Omental fat pad (tissue), 4 donors: ENCODE measurements at places on chromosomes 1 and 21.

- no peak for DNase-seq
Measured at GRCh38 chr1:103514920-103515503, 10.5 kb upstream of the RNPC3 start.

DNA sequence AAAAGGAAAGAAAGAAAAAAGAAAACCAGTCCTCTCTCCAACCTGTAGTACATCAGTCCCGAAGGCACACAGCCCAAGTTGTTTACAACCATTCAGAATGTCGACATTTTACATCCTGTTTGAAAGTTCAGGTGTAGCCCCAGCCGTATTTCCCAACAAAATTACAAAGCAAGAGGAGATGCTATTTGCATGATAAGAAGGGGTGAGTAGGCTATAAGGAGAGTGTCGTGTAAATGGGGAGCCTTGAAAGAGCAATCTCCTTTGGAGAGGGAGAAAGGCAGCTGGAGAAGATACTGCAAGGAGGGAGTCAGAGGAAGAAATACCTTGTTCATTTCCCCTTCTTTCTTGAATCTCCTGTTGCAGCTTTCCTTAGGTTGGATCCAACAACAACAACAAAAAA lies 35.5 kb upstream of the DENND1B start:
- DNase-seq: no peak

GRCh38 chr21:40200946-40201345 lies 333.7 kb downstream of the PCP4 start:
- no peak for DNase-seq

- DNase-seq: no peak
Measured at GRCh38 chr1:182764029-182764727, 25.4 kb upstream of the NPL start.

- DNase-seq: no peak
Measured at GRCh38 chr1:98044766-98045165, 123.9 kb upstream of the DPYD start.

DNA sequence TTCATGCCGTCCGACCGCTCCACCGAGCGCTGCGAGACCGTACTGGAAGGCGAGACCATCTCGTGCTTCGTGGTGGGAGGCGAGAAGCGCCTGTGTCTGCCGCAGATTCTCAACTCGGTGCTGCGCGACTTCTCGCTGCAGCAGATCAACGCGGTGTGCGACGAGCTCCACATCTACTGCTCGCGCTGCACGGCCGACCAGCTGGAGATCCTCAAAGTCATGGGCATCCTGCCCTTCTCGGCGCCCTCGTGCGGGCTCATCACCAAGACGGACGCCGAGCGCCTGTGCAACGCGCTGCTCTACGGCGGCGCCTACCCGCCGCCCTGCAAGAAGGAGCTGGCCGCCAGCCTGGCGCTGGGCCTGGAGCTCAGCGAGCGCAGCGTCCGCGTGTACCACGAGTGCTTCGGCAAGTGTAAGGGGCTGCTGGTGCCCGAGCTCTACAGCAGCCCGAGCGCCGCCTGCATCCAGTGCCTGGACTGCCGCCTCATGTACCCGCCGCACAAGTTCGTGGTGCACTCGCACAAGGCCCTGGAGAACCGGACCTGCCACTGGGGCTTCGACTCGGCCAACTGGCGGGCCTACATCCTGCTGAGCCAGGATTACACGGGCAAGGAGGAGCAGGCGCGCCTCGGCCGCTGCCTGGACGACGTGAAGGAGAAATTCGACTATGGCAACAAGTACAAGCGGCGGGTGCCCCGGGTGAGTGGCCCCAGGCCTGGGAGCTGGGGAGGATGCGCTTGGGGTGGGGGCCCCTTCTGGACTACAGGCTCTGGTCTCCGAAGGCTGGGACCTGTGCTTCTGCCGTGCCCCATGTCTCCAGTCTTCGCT lies 1.1 kb downstream of the SKI start:
- DNase-seq: no peak

DNA sequence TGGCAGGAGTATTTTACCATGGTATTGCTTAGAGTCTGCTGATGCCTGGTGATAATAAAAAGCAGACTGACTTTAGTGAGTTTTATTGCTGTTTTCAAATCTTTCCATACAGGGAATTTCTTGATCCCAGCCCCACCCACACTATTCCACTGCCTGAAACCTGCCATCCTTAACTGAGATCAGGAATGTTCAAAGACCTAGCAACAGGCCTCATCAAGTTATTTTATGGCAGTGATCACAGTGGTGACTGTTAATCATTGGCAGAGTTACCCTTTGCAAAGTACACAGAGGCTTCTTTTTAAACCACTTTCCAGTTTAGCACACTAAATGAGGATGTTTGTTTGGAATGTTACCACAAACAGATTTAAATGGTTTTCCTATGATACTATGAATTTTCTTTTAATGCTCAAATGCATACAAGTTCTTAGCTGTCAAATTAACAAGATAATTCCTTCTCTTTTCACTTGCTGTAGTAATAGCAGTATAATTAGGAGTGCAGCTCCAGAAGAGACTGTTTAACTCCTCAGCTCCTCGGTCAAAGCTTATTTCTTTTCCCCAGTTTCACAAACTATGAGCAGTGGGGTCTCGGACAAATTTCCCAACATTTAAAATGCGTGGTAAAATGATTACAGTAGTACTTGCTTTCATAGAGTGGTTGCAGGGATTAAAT lies 69.9 kb upstream of the USP25 start:
- no peak for DNase-seq

DNA sequence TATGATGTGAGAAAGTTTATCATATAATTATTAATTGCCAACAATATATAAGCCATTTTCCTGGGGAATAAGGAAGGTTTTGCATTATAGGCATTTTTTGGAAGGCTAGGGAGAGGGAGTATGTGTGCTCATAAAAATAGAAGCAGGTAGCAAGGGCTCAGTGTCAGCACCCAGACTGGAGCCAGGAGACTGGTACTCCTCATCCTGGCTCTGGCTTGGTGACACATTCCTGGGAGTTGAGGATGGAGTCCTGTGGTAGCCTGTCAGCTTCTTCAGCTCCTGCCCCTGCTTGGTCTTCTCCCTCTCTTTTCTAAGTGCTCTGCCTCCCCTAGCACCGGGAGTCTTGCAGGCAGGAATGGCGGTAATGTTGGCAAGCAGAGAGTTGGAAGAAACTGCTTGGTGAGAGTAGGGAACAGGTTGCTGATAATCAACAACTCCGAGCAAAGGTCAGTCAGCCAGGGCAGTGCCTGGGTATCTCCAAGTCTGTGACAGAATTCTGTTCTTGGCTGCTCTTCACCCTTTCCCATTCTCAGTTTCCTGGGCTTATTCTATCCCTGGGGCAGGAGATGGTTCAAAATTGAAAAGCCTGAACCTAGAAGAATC lies 23.0 kb downstream of the GIPC2 start:
- no peak for DNase-seq

DNA sequence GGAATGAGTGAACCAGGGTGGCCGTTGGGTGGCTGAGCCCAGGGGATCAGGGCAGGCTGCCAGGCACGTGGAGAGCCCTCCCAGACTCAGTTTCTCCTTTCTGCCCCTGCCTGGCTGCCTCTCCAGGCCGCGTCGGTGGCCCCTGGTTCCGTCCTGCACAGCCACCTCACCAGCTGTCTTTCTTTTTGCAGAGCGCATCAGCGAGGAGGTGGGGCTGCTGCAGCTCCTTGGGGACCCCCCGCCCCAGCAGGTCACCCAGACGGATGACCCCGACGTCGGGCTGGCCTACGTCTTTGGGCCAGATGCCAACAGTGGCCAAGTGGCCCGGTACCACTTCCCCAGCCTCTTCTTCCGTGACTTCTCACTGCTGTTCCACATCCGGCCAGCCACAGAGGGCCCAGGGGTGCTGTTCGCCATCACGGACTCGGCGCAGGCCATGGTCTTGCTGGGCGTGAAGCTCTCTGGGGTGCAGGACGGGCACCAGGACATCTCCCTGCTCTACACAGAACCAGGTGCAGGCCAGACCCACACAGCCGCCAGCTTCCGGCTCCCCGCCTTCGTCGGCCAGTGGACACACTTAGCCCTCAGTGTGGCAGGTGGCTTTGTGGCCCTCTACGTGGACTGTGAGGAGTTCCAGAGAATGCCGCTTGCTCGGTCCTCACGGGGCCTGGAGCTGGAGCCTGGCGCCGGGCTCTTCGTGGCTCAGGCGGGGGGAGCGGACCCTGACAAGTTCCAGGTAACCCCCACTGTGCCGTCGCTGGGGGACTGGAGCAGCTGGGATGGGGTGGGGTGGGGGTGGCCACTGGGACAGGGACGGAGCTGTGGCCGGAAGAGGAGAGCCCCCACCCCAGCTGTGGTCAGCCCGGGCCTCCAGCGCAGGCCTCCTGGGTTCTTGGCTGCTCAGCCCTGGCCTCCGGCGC lies 63.3 kb downstream of the COL18A1 start:
- no peak for DNase-seq

DNA sequence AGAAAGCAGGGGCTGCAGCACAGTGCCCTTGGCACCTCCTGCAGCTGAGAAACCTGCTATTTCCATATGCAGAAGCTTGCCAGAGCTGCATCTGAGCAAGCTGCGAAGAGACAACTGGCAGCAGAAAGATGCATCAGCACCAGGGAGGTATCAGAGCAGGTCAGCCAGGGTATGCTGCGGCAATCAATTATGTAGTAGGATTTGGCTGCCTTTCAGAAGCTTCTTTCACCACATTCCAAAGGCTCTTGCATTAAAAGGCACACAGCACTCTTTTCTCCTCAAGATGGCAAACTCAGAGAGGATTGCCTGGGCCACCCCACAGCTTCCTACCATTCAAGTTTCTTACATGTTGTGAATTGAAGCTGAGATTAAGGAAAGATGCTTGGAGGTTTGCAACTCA lies 47.6 kb upstream of the RAP1A start:
- DNase-seq: no peak

DNA sequence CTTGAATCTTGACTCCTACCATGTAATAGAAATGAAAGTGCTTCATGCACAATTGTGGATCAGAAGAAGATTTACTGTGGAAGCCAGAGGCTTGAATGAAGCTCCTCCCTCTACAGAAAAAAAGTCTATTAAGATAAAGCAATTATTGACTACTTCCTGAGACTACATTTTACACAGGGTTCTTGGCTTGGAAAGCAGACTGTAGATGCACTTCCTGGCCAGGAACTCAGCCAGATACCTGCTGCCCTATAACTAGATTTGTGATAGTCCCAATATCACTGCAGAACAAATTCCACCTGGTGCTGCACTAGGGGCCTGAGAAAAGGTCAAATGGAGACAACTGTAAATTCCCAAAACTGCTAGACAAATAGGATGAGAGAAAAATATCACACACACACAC lies 96.8 kb upstream of the GUCA2B start:
- no peak for DNase-seq

DNA sequence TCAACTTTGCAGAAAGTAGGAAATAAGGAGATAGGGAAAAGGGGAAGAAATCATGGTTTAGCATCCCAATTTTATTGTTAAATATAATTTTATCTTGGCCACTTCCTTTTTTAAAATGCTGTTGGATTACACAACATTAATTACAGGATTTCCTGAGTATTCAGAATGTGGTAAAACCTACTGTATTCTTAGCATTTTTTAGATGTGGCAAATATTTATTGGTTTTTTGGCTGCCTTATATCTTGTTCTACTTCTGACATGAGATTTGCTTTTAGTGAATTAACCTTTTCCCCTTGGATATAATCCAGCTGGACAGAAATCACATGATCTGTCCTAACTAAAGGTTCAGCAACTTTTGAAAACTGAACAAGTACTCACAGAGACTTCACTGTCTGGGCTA lies 104.9 kb downstream of the PTGS2 start:
- no peak for DNase-seq

- no peak for DNase-seq
Measured at GRCh38 chr21:42120101-42120902, 49.2 kb downstream of the UMODL1 start.

- DNase-seq: no peak
Measured at GRCh38 chr1:58809325-58810010, 25.6 kb upstream of the JUN start.

GRCh38 chr1:155961937-155962336 lies 16.4 kb downstream of the ARHGEF2 start:
- DNase-seq: no peak

- DNase-seq: no peak
Measured at GRCh38 chr1:169487561-169487960, 1.8 kb upstream of the SLC19A2 start.

GRCh38 chr1:237910834-237911233 lies 20.1 kb upstream of the ZP4 start:
- DNase-seq: no peak

- no peak for DNase-seq
Measured at GRCh38 chr1:3192825-3193224, 123.8 kb downstream of the PRDM16 start.

GRCh38 chr1:223123011-223123610 lies 19.9 kb downstream of the TLR5 start:
- DNase-seq: no peak

GRCh38 chr1:173527151-173527826 lies 50.2 kb downstream of the PRDX6 start:
- DNase-seq: peak; percentile 48

GRCh38 chr1:55726994-55727393 lies 511.8 kb upstream of the USP24 start:
- DNase-seq: no peak

DNA sequence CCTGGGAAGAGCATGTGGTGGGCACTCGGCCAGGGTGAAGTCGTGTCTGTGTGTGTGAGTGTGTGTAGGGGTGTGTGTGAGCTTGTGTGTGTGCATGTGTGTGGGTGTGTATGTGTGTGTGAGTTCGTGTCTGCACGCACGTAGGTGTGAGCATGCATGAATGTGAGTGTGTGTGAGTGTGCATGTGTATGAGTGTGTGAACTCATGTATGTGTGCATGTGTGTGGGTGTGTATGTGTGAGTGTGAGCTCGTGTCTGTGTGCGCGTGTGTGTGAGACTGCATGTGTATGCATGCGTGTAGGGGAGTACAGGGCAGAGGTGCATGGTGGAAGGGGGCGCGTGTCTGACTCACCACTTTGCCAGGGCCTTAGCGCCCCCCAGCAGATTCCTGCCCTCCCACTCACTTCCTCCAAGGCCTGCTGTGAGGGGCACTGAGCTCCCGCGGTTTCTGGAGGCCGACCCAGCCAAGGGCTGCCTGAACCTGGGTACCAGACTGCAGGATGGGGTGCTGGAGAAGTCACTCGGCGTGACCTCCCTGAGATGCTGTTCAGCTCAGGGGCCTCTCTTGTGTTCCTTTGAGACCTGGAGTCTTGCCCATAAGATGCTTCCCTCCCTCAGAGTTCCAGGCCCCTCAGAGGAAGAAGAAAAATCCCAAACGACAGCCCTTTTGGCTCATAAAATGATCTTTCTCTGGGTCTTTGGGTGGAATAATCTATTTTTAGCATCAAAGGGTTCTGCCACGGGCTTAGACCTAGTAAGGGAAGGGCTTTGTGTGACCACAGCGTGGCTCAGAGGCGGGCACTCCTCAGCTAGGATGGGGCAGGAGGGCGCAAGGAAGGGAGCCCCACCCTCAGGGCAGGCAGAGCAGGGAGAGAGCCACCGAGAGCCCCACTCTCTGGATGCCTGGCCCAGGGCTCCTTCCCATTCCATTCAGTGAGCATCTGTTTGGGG lies 41.1 kb upstream of the RUNX3 start:
- DNase-seq: no peak
